ENCODE measurements at places on chromosomes 3 and 15. TPM values are rescaled to one million over a fixed set of nuclear protein-coding genes. Genes with fewer than 3 reads are reported as not detected.

The IDH2 gene
- total RNA-seq, result 24.0 TPM

The BSN gene
- 0.10 TPM for total RNA-seq

The GNB4 gene
- total RNA-seq, result 21.3 TPM

The IL5RA gene
- not detected for total RNA-seq

The GOLGA6L25 gene
- total RNA-seq, result not detected

The APOD gene
- total RNA-seq, result 67.7 TPM
